Esophagus muscularis mucosa (tissue), 4 donors: ENCODE measurements at places on chromosomes 3 and 15. TPM values are rescaled to one million over a fixed set of nuclear protein-coding genes. Genes with fewer than 3 reads are reported as not detected.

- peaks cover 16% of the 10 kb centered on the region for H3K4me1 ChIP-seq
- no peaks in the 10 kb centered on the region for H3K27me3 ChIP-seq
- peaks cover 73% of the 10 kb centered on the region for H3K36me3 ChIP-seq
- H3K4me3 ChIP-seq = no peak overlapping the region
- no peak for DNase-seq
Measured at GRCh38 chr3:149023951-149024350, 32.6 kb downstream of the GYG1 start.

- H3K27ac ChIP-seq = no peak overlapping the region
- no peaks in the 10 kb centered on the region for H3K27me3 ChIP-seq
- no peak for DNase-seq
- H3K4me1 ChIP-seq = no peaks in the 10 kb centered on the region
- peaks cover 23% of the 10 kb centered on the region for H3K36me3 ChIP-seq
Measured at GRCh38 chr3:160376681-160377080, 22.3 kb downstream of the IFT80 start.

Gene SLC51A
- total RNA-seq = not detected

DNA sequence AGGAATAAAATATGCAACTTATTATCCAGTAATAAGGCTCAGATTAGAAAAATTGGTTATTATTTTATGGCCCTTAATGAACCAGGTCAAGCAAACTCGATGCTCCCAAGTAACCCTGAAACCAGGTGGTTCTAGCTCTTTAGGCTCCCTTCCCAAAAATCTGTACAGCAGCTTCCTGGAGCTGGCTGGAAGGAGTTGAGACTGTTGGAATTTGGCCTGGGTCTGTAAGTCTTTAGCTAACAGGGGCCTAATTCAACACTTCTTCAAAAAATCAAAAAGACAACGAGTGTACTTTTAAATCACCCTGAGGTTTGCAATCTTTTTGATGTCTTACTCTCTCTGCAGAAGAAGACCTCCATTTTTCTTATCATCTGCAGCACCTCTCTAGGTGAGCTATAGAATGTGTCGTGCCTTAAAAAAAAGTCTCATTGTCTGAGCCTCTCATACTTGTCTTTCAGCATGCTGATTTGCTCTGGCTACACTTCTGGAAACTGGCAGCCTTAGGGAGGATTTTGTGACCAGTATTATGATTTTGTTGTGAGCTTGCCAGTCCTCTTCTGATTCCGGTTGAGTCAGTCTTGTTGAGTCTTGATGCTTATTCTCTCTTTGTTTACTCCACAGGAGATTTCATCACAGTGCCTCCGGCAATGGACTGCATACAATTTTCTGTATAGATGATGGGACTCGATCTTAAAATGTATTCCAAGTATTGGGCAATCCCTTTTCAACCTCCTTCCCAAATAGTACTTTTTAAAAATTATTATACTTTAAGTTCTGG lies 235.0 kb upstream of the KBTBD8 start:
- no peaks in the 10 kb centered on the region for H3K36me3 ChIP-seq
- no peak for DNase-seq
- H3K4me3 ChIP-seq = no peak overlapping the region
- peak overlapping the region; percentile 40 for H3K27ac ChIP-seq

Gene KAT2B
- total RNA-seq = 47.6 TPM

Gene FBXO40
- total RNA-seq = not detected

DNA sequence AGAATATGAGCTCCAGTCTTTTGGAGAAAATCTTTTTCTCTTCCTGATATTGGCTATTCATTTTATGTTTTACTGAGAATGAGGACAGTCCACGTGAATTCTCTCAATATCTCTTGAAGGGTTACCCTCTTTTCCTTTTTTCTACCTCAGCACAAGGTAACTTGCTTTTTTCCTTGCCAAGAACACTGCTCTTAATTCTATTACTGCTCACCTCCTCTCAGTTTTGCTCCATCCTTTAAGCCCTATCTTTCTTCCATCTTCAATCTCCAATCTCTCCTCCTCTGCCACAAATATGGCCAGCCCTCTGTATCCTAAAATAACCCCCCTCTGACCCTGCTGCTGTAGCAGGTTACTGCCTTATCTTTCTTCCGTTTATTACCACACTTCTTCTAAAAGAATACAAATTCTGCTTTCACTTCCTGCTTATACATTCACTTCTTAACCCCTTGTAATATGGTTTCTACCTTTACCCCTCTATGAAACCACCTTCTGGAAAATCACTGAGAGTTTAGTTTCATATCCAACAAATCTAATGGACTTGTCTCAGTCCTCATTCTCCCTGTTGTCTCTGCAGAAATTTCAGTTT lies 89.0 kb downstream of the NFKBIZ start:
- no peaks in the 10 kb centered on the region for H3K36me3 ChIP-seq
- H3K27ac ChIP-seq = no peak overlapping the region
- peaks cover 20% of the 10 kb centered on the region for H3K4me1 ChIP-seq
- DNase-seq = no peak
- no peak overlapping the region for H3K4me3 ChIP-seq
- H3K27me3 ChIP-seq = no peaks in the 10 kb centered on the region

DNA sequence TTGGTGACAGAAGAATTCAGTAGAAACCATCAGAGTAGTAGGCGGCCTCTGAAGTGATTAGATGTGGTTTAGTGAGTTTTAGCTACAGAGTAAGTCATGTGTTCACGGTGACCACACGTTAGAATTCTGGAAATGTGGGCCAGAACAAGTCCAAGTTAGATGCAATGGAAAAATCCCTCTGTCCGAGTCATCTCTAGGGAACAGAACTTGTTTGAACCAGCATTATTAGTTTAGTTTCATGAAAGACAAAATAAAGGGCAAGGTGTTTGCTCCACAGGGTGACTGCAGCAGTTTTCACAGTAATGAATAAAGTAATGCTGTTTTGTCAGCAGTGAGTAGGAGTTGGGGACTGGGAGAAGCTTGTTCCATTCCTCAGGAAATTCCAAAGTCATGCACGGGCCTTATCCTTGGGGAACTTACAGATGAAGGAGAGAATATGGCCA lies 100.2 kb downstream of the CGNL1 start:
- H3K4me1 ChIP-seq = no peaks in the 10 kb centered on the region
- no peak overlapping the region for H3K27ac ChIP-seq
- H3K36me3 ChIP-seq = no peaks in the 10 kb centered on the region
- DNase-seq = no peak

DNA sequence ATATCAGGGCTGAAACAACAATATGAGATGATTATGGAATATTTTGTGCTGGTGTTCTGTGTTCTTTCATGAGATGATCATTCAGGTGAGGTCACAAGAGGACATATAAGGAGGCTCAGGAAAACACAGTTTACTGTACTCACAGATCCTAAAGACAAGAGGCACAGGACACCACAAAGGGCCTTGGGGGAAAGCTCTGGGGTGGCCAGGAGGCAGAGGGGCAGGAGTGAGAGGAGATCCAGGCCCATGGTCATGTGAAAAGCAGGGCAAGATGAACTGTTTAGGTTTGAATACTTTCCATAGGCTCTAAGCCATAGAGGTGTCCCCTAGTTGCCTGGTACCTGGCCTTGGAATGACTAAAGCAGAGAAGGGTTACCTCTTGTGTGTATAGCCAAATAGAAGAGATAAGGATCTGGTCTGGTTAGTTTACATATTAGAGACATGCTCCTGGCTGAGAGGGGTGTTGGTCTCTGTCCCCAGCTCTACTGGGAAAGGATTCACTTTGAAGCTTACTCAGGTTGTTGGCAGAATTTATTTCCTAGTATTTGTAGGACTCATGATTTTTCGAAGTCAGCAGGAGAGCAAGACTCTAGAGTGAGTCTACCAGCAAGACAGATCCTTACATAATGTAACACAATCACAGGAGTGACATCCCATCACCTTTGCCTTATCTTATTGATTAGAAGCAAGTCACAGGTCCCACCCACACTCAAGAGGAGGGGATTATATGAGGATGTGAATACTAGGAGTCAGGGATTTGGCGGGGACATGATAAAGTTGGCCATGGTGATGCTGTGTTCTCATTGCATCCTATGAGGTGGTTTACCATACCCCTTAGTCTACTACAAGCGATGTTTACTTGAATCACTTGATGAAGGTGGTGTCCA lies 11.3 kb upstream of the TM4SF1 start:
- no peaks in the 10 kb centered on the region for H3K27me3 ChIP-seq
- no peak for DNase-seq
- H3K4me1 ChIP-seq = peaks cover 18% of the 10 kb centered on the region
- H3K4me3 ChIP-seq = no peak overlapping the region
- H3K36me3 ChIP-seq = no peaks in the 10 kb centered on the region
- no peak overlapping the region for H3K27ac ChIP-seq

Gene DPPA2
- total RNA-seq = not detected

DNA sequence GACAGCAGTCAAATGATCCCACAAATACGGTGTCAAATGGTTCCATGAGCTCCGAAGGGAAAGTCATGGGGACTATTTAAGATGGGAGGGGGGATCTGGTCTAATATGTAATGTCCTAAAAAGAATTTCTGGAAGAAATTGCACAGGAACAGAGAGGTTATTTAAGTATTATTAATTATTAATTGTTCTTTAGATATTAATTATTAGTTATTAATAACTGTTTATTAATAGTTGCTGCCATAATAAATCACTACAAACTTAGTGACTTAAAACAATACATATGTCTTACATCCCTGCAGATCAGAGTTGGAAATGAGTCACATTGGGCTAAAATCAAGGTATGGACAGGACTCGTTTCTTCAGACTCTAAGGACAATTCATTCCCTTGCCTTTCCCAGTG lies 588.2 kb upstream of the NR2F2 start:
- H3K4me1 ChIP-seq = no peaks in the 10 kb centered on the region
- no peaks in the 10 kb centered on the region for H3K36me3 ChIP-seq
- H3K27me3 ChIP-seq = no peaks in the 10 kb centered on the region
- H3K4me3 ChIP-seq = no peak overlapping the region
- no peak for DNase-seq

DNA sequence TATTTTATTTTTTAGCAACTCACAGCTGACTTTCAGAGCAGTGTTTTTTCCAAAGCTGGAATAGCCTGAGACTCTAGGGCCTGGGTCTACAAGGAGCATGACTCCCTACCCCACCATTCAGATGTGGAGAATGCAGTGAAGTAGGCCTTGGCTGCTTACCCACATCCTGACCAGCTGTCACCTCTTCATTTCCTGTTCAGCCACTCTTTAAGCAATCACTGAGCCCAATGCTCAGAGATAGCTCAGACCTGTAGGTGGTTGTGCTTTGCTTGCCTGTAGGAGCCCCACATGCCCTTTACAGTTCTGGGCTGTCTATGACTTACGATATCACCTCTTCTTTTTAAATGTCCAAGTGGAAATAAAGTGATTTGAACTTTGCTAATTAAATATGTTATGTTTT lies 148.1 kb downstream of the NEK11 start:
- no peaks in the 10 kb centered on the region for H3K36me3 ChIP-seq
- DNase-seq = no peak
- H3K27me3 ChIP-seq = no peaks in the 10 kb centered on the region
- H3K4me1 ChIP-seq = no peaks in the 10 kb centered on the region
- H3K27ac ChIP-seq = no peak overlapping the region
